ENCODE measurements at places on chromosomes 1 and 21.

GRCh38 chr1:235018720-235019444, 109.8 kb downstream of the TOMM20 start:
- no peak for DNase-seq

DNA sequence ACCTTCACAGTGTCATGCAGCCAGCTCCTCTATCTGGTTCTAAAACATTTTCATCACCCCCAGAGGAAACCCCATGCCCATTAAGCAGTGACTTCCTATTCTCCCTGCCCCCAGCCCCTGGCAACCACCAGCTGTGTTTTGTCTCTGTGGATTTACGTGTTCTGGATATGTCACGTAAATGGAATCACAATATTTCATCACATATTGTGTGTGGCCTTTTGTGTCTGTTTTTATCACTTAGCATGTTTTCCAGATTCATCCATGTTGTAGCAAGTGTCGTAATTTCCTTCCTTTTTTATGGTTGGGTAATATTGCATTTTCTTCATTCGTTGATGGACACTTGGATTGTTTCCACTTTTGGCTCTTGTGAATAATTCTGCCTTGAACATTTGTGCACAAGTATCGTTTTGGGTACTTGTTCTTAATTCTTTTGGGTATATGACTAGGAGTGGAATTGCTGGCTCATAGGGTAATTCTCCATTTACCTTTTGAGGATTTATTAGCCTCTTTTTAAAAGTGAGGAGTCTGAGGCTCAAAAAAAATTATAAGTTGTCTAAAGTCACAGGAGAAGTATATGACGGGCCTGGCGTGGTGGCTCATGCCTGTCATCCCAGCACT, 127.0 kb downstream of the MRPS6 start:
- DNase-seq, result peak; percentile 63

GRCh38 chr21:44498280-44499210, 41.5 kb downstream of the KRTAP10-1 start:
- no peak for DNase-seq

DNA sequence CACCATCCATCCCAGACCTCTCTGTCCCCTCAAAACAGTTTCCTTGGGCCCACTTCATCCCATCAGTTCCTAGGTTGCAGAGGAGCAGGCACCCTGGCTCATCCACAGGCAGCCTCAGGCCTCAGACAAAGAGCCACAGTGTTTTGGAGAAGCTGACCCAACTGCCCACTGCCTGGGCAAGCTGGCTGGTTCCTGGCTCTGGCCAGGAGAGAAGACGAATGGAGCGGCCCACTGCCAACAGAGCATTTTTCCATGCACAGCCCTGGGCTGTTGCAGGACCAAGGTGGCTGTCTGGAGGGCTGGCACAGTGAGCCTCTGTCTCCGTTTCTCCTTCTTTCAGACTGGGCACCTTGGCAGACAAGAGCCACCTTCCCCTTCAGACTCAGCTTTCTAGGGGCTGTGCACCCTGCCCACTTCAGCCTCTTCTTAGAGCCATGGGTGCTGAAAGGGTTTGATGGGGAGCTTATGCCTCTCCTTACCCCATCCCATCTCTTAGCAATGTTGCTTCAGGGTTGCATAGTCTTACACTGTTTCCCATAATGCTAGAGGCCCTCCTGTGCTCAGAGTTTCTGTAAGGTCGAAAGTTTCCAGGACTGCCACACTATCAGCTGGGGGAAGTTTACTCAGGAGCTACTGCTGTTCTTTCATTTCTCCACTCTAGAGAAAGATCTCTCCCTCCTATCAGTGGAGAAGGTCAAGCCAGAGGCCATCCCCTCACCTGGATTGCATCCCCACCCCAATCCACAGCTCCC, 973 bp downstream of the FMOD start:
- DNase-seq, result no peak

DNA sequence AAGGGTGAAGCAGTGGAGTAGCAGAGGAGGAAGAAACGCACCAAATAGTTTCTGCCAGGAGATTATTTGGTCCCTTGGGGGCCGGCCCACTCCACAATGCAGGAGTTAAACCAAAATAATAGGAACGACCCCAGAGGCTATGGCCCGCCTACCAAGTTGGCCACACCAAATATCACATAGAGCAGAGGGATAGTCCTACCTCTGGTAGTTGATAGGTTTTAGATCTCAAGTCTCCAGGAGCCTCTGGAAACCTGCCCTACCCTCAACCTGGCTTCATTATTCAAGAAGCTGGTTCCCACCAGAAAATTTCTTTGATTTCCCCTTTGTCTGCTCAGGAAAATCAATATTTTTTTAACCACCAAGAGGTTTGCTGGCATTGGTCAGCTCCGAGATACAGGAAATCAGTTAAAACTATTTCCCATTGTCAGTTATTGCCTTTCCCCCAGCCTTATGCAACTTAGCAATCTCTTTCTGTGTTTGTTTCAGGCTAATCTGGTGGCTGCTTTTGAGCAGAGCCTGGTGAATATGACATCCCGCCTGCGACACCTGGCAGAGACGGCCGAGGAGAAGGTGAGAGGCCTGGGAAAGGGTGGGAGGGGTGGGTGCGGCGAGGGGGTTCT, 35.5 kb upstream of the IPO9 start:
- DNase-seq, result no peak

GRCh38 chr1:75668813-75669212, 55.7 kb upstream of the ACADM start:
- DNase-seq, result no peak

GRCh38 chr1:60622486-60622885, 459.9 kb upstream of the NFIA start:
- DNase-seq, result no peak

DNA sequence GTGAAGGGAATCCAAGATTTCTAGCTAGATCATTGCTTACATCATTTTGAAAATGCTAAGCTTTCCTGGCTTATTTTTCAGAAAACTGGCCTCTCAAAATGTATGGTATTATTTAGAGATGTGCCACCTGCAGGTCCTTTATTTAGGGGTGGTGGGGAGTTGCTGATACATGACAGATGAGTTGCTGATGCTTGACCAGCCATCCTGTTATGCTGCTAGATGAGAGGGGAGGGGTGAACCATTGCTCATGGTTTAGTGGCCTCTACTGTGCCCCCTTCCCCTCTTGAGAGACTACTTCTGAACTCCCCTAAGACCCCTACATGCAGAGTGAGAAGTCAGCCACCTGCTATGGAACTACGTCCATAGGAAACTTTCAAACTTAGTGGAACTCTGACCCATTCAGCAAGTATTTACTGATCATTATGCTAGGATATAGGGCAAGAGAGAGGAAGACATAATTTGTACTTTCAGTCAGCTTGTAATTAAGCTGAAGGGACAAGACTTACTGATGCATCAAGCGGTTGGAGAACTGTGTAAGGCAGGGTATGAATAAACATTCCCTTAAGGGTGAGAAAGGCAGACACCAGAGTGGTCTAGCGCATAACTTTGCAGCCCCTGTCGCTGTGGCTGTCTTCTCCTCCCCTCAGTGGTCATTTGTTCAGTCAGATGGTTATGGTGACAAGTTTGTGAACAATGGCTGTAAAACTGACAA, 34.6 kb downstream of the SLAMF6 start:
- no peak for DNase-seq

DNA sequence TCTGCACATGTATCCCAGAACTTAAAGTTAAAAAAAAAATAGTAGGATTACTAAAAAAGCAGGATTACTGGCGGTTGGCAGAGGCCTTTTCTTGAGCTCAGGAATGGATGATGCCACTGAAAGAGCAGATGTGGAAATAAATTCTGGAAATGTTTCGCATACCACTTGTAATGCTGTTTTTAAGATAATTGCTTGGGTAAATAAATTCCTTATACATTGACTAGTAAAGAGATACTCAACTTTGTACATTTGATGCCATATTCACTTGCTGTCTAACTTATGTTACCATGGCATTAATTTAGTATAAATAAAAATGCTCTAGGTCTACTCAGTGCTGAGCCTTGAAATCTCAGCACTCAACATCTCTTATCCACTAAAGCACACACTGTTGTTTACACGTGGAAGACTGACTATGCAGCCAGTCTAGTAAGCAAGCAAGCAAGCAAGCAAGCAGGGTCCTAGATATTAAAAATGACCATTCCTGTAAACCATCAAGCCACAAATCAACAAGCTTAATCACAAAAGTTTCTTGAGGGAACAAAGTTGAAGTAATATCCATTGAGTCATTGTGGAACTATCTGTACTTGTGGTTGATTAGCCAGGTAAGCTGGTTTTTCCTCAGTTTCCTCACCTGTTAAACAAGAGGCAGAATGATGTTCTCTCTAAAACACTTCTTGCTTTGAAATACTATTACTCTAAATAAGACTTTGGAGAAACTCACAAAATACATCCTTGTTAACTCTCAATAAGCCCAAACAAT, 1.7 kb upstream of the RASAL2 start:
- DNase-seq, result peak; percentile 73

GRCh38 chr1:185733818-185734735, at the start of gene HMCN1:
TSS of gene HMCN1 (plus strand) at chr1:185734391. CDS start at chr1:185734780, 389 bp downstream.
- DNase-seq, result peak; percentile 56

DNA sequence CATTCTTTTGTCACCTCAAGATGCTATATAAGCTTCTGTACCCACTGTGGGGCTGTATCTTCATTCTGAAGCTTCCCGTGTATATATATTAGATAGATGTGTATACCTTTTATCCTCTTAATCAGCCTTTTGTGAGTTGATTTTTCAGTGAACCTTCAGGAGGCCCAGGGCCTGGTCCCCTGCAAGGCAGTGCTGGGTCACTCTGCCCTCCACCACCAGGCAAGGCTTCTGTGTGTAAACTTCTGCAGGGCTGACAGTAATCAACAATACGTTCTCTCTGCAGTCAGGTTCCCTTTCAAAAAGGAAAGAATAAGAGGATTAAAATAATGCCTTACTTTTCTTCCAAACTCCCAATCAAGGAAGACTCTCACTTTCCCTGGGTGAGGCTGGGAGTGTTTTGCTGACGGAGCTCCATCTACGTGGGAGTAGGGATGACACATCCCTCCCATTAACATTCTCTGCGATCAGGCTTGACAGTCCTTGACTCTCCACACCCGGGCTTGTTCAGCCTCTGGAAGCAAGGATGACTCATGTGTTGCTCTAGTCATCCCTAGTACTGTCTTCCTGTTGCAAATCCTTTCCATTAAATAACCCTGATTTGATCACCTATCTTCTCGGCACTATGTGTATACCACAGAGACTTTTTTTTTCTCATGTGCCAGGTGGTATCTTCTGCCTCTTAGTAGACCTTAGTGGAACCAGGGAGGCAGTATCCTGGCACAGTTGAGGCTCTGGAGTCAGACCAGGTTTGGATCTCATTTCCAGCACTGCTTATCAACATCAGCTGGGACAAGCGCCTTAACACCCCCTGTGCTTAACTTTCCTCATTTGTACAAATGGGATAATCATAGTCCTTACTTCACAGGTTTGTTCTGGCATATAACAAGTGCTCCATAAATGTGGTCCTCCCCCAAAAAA, 70.3 kb upstream of the KCNK1 start:
- peak; percentile 75 for DNase-seq

GRCh38 chr1:25544243-25544764, 898 bp downstream of the LDLRAP1 start:
- DNase-seq, result no peak

GRCh38 chr1:102050556-102050955, 53.8 kb upstream of the OLFM3 start:
- DNase-seq, result no peak

DNA sequence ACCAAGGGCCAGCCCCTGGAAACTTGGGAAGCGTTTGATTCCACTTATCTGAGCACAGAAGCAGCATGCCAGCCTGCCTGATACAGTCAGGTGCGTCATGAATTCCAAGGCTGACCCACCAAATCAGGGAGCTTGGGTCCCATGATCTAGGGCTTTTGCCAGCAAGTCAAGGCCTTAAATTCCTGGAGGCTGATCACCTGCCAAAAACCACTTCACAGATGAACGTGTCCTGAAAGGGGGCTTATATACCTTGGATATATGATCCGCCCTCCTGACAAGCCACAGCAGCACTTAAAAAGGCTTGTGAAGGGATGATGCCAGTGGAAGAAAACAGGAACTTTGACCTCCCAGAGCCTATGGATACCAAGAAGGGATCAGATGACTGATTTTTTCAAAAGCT, 24.0 kb upstream of the CLIC6 start:
- DNase-seq, result no peak

DNA sequence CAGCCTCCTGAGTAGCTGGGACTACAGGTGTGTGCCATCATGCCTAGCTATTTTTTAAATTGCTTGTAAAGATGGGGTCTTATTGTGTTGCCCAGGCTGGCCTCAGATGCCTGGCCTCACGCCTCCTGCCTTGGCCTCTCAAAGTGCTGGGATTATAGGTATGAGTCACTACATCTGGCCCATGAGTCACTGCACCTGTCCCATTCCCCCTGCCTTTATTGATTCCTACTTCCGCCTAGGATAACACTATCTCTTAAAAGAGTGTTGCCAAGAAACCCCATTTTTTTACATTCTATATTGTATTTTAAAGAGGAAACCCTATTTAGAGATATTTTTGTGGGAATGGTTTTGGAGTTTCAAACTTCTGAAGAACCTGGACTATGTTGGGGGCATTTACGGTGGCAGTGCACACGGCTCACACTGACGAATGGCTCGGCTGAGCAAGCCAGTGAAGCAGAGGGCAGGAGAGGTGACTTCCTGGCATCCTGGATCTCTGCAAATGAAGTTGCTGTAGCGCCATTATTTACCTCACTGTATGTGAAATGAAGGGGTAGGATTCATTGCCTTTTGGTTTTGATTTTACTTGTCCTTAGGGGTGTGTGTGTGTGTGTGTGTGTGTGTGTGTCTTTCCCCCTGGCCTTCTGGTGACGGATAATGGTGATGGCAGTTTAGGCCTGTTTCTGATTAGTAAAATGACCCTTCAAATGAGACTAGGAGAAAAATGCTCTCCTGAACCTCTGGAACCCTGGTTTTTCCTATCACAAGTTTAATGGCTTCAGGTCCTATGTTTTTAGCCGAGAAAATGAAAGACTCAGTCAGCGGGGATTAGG, 22.5 kb downstream of the KIF26B start:
- no peak for DNase-seq

DNA sequence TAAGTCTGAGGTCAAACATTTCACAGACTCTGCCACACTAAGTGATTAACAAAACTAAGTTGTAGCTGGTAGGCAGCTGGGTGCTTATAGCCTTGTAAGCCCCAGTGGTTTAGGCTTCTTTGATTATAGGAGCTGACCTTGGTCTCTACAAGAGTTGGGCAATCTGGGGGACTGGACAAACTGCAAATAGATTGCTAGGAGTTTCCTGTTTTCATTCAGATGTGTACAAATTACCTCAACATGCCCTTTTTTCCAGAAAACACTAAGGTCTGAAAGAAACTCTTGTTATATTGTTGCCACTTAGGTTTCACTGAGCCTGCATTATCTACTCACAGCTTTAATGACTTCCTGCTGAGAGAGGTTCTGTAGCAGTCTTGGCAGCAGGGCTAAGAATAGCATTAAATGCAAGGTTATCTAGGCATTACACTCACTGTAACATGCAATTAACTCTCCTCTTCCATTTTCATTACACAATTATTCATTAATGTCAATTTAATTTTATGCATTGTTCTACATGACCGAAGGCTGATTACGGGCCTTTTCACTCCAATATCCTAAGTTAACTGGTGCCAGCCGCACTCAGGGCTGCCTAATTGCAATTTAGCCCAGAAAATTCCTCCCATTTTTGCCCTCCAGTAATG, 314.0 kb downstream of the LMO4 start:
- no peak for DNase-seq

GRCh38 chr1:208479435-208479834, 235.3 kb upstream of the PLXNA2 start:
- DNase-seq, result no peak
